ENCODE measurements at places on chromosomes 1 and 21.
A peak's percentile ranks its signal among the peaks of the same experiment; 100 is the strongest.

GRCh38 chr1:234515411-234515810 lies 36.4 kb upstream of the TARBP1 start:
- no peak for DNase-seq

DNA sequence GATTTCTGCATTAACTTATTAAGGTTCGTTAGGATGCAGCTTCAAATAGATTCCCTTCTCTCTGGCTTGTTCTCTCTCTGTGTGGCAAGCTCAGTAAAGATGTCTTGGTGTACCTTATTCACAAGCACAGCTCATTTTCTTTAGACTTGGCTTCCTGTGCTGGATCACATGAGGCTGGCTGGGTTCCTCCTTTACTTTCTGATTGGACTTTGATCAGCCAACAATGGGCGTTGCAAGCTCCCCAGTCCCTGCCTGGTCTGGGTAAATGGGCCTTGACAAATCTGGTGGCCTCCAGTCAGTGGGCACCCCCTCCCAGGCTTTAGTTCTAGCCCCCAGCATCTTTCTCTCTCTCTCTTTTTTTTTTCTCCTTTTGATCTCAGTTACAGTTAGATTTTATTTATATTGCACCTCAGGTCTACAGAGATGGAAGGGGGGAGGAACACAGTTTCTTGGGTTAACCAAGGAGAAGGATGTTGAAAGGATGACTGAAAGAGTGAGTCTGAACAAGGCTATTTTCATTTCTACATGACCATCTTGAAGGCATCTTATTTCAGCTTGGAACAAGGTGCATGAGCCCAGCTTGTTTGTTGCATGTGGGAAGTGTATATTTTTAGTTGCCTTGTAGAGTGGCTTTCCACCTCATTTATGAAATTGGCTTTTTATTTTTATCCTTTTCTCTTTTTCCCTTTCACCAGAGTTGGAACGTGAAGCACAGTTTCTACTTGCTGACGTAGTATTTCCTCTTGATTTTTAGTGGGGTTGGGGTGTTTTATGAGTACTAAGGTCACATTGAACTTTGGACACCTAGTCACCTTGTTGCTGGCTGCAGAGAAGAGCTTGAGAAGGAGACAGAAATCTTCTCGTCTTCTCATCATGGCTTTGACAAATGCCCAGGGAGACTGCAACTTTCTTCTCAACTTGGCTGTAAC lies 77.1 kb downstream of the PBX1 start:
- no peak for DNase-seq

GRCh38 chr1:42003433-42003832 lies 84.7 kb upstream of the HIVEP3 start:
- DNase-seq: no peak

DNA sequence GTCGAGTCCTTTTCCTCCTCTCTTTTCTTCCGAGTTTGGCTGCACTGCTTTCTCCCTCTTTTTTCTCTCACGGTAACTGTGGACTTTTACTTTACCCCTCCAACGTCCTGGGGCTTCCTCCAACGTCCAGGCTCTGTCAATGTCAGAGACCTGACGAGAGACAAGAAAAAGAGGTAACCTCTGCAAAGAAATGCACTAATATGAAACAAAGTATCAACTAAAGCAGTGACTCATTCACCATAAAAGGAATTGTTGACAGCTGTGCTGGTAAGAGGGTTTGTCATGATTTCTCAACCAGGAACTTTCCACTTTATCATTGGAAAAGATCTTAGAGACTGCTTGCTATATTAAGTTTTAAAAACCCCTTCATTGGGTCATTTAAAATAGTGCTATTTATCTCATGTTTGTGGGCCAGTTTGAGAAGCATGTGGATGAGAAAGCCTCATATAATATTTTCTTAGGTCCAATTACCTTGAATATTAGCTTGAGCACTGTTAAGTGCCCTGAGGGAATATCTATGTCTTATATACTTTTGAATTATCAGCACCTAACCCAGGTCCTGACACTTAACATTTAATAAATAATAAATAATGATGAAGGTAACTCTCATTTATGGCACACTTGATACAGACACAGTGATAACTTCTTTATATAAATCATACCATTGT lies at the start of gene GBP2:
Gene GBP2 (minus strand): TSS at position 202 of the 668 bp plus-strand sequence. CDS start 4,148 bp downstream, outside the sequence.
- peak; percentile 20 for DNase-seq

DNA sequence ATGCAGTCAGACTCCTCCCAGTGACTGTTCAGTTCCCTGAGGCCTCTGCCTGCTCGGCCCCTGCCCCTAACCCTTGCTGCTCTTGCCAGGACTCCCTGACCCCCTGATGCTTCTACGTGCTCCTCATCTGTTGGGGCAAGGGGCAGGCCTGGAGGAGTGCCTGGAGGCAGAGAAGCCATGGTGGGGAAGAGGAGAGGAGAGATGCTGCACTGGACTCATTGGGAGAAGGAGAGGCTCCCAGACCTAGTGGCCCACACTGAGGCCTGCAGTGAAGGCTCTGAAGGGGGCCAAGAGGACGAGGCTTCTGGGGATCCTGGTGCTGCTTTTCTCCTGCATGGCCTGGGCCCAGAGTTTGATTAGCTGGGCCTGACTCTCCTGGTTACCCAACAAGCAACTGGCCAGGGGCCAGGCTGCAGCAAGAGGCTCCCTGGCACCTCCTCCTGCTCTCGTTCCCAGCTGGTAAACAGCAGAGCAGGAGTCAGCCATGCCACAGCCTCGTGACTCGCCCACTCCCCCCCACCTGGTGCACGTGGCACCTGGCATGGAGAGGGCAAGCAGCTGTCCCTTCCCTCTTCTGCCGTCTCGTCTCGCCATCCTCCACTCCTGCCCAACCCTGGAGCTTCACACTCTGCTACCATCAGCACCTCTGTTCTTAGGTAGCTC lies 847 bp upstream of the RORC start:
- DNase-seq: no peak

- no peak for DNase-seq
Observed at GRCh38 chr1:53016705-53017104, 45.3 kb upstream of the PODN start.

GRCh38 chr1:94324178-94324544 lies 86.8 kb upstream of the ARHGAP29 start:
- DNase-seq: no peak

DNA sequence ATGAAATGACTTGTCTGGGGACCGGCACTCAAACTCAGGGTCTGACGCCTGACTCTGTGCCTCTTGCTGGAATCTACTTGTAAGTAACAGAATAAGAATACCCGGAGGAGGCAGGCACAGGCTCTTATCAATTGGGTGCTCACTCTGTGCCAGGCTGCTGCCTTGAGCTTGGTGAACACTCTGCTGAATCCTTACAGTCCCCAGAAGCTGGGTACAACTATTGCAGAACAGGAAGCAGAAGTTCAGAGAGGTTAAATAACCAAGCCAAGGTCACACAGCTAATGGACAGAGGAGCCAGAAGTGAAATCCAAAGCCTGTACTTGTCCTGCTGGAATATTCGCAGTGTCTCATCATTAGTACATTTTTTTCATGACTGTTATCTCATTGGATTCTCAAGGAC lies 86.0 kb downstream of the EPHB2 start:
- no peak for DNase-seq

DNA sequence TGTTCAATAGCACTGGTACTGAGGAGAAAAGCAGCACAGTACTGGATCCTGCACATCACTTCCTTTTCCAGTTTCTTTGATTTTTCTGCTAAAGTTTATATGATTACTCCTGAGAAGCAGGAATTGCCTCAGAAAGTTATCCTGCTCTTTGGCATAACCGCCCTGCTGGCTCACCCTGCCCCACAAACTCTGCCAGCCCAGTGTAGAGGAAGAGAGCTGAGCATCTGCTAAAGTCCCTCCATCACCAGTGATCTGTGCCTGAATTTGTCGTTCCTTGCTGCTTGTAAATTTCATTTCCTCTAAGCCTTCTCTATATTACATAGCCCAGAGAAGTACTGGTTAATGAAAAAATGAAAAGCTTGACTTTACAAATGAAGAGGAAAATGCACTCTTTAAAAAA lies 87.0 kb upstream of the C1orf21 start:
- DNase-seq: no peak

DNA sequence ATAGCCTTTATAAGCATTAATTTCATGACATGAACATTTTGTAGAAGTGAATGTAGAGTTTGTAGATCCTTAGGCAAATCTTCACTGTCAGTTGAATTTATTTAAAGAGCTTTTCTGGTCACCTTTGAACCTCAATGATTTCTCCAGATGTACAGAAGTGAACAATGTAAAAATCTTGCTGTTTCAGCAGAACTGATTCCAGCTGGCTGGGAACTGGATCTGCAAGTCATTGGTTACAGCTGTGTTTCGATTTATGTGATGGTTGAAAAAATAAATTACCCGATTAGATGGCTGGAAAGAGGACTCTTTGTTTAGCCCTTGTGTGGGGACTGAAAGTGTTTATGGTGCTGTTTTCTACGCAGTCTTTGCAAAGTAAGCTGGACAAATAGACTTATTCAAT lies 849.8 kb downstream of the USP25 start:
- no peak for DNase-seq

- DNase-seq: no peak
Observed at GRCh38 chr1:175864625-175865024, 121.2 kb upstream of the TNR start.

DNA sequence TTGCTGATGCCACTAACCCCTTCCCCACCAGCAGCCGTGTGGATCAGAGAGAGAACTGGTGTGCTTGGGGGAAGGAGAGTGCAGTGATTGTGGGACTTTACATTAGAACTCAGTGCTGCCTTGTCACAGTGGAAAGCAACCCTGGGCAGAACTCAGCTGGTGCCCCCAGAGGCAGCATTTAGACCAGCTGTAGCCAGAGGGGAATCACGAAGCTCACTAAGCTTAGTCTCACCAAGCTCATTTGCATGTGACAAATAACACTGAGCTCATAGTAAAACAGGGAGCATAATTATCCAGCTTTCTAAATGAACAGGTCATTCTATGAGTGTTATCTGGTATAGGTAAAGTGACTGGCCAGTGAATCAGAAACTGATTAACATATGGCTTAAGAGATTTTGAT lies 9.8 kb upstream of the SMAP2 start:
- no peak for DNase-seq

DNA sequence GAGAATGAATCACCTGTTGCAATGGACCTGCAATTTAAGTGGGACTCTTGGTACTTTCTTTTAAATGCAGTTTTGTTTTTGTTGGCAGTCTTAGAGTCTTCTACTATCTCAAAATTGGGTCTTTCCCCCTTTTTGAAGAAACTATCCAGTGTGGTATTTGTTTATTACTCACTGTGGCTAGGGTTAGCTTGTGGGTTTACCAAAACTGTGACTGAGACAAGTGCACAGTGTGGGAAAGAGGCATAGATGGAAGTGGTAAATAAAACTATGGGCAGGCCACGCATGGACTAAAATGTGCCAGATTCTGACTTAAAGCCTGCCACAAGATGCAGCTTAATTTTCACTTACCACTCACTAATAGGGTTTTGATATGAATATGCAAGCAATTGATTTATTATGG lies 1441.7 kb downstream of the PLA2G4A start:
- no peak for DNase-seq

DNA sequence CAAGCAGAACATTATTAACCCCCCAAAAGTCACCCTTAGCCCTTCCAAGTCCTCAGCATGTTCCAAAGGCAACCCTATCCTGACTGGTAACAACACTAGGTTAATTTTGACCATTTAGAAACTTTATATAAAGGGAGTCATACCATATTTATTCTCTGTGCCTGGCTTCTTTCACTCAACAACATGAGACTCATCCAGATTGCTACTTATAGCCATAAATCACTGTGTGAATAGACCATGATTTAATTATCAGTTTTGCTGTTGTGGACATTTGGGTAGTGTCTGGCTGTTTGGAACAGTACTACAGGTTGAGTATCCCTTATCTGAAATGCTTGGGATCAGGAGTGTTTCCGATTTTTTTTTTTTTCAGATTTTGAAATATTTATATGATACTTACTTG lies 252.1 kb downstream of the DISC1 start:
- DNase-seq: no peak

GRCh38 chr1:238558156-238558555 lies 667.4 kb upstream of the ZP4 start:
- DNase-seq: no peak

DNA sequence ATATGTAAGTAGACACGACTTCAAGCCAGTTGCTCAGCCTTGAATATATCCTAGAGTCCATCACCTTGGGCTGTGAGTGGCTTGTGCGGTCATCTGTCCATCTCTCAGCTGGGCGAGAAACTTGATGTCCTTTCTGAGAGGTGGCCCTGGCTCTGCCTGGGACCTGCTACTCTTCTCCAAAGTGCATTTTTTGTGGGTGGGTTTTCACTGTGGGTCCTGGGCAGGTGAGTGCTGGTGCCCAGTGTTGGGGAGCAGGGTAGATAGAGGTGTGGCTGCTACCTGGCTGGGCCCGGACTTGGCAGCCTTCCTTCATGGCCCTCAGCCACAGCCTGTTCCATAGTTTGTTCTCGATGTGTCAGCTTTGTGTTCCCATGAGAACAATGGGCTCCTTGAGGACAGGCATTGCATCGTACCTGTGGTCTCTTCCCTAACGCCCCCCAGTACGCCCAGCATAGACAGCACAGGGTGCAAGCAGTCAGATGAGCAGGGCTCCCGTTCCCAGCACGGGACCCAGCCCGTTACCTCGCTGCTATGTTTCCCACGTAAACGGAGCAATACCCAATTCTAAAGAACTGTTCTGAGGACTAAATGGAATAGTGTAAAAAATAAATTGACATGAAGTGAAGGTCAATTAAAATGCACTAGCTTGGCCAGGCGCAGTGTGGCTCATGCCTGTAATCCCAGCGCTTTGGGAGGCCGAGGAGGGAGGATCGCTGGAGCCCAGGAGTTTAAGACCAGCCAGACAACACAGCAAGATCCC lies 877 bp upstream of the SLX9 start:
- DNase-seq: no peak

DNA sequence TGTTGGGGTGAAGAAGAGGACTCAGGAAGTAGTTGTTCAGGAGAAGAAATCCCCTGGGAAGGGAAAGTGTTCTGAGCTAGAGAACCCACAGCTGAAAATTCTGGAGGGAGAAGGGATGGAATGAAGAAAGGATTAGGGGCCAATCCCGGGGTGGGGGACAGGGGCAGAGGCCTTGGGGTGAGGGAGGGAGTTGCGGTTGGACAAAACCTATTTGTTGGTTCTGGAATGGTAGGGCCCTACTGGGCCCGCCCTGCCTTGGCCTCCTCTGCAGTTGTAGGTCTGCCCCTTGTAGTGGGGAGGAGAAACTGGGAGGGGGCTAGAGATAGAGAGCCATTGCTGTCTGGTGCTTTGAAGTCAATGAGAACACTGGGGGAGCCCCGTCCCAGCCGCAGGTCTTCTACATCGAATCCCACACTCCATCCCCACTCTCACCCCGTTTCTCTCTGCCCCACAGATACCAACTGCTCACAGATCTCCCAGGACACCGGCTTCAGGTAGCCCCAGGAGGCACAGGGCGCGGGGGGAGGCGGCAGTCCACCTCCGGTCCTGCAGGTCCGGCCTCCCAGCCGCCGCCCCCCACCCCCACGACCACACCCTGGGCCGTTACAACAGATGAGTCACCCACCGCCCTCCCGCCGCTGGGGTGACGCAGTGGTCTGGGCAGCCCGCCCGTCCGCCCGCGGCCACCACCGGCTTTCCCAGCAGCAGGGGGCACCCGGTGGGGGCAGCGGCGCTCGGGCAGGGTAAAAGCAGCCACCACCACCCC lies 1.1 kb downstream of the TAGLN2 start:
- peak; percentile 79 for DNase-seq

Measured in activated naive CD8-positive, alpha-beta T cell treated with anti-CD3 and anti-CD28 coated beads, Interleukin-2, amount 50 U/mL, for 24 hours (primary cell).